NCI-H1092 (cell line): ENCODE measurements at places on chromosomes 1 and 21.

DNA sequence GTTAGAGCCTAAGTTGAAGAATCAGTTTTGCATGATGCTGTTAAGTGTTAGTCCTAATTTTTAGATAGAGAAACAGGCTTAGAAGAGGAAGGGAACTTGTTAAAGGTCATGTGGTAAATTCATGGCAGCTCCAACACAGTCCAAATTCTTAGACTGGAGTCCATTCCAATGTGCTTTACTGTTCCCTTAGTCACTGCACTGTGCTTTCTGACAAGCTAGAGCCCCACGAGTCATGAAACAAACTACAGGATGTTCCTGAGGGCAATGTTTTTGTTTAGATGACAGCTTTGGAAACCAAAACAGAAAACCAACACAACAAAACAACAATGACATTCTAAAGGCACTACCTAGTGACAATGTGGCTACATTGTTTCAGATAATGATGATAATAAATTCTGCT, 23.1 kb upstream of the RGS4 start:
- no peak for DNase-seq

DNA sequence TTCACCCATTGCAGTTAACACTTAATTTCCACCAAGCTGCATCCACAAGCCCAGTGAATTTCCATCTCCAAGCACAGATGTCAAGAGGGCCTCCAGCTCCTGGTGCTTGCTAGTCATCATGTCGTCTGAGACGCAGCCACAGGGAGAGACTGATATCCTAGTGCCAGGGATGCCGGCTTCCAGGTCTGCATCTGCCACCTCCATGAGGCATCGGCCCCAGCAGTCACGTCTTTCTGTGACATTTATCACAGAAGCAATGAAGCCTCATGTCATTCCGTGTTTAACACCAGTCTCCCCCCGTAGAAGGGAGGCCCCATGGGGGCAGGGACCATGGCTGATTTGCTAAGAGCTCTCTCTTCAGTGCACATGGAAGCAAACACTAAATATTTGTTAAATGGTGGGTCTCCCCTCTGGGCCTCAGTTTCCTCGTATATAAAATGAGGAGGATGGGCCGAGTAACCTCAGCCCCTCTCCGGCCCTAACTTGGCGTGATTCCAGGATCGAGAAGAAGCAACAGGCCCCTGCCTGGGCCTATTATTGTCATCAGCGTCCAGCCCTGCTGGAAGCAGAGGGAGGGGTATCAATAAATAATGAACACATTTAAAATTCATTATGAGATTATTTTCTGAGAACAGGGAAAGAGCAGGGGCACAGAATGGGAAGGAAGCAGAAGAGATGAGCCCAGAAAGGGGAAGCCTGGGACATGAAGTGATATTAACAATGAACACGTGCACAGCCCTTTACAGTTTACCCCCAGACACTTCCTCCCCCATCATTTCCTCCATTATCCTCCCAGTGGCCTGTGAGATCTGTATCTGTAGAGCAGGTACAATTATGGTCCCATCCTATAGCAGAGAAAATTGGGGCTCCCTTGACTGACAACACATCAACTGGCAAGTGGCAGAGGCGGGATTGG, 837 bp upstream of the C1QB start:
- no peak for DNase-seq

GRCh38 chr1:169144941-169145626, 38.6 kb downstream of the ATP1B1 start:
- DNase-seq = no peak

DNA sequence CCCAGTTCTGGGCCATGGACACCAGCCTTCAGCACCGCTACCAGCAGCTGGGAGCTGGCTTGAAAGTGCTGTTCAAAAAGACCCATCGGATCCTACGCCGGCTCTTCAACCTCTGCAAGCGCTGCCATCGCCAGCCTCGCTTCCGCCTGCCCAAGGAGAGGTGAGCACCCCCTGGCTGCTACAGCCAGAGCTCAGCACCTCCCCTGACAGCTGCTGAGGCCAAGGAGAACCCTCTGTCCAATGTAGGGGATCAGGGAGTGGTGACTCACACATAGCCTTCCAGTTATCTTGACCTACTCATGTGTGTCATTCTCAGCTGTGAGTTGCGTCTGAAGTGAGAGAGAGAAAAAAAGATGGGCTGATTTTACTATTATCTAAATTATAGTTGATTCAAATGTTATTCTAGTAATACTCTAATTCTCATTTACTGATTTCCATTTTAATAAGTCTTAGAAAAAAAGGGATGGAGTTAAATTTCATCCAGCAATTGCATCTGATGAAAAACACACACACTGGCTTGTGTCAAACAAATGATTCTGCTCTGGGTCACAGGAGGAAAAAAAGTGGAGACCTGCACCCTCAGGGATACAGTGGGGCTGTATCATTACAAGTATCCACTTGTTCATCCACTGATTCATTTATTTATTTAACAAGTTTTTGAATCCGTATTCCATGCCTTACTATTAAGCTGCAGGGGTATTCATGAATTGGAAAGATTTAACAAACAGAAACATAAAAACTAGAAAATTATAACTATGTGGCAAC, 108.0 kb downstream of the BRINP2 start:
- DNase-seq = no peak

- DNase-seq = no peak
These were observed 90.6 kb downstream of the TLR5 start for GRCh38 chr1:223052462-223052861.

GRCh38 chr1:116808200-116808847, 54.1 kb downstream of the CD2 start:
- DNase-seq = no peak

GRCh38 chr1:61123326-61123725, 41.0 kb downstream of the NFIA start:
- no peak for DNase-seq

DNA sequence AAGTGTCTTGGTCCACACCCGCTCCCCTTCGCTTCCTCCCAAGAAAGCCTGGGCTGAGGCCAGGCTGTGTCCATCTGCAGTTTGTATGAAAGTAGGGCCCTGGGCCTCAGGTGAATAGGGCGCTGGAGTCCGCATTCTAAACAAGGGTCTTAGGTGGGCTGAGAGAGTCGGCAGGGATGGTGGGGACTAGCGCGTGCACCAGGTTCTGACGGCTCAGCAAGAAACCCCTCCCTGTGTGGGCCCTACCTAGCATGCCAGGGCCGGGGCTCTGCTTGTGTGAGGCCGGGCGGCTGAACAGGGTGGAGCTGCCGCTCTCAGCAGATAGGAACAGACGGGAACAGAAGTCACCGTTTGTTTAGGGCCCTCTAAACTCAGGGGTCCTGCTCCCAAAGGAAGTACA, 1.7 kb downstream of the ACTRT2 start:
- no peak for DNase-seq

GRCh38 chr1:37108596-37109188, 74.4 kb upstream of the GRIK3 start:
- no peak for DNase-seq

GRCh38 chr1:207962716-207963426, 51.9 kb upstream of the CD34 start:
- DNase-seq = no peak

GRCh38 chr21:38352536-38353219, 95.9 kb downstream of the KCNJ15 start:
- peak; percentile 61 for DNase-seq

DNA sequence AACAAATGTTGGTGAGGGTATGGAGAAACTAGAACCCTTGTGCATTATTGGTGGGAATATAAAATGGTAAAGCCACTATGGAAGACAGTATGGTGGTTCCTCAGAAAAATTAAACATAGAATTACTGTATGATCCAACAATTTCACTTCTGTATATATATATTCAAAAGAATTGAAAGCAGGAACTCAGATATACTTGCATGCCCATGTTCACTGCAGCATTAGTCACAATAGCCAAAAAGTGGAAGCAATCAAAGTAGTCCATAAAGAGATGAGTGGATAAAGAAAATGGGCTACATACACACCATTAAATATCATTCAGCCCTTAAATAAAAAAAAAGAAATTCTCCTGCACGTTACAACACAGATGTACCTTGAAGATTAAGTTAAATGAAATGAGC, 34.1 kb downstream of the ABL2 start:
- no peak for DNase-seq

GRCh38 chr1:27053977-27054753, 41.5 kb upstream of the TENT5B start:
- no peak for DNase-seq

DNA sequence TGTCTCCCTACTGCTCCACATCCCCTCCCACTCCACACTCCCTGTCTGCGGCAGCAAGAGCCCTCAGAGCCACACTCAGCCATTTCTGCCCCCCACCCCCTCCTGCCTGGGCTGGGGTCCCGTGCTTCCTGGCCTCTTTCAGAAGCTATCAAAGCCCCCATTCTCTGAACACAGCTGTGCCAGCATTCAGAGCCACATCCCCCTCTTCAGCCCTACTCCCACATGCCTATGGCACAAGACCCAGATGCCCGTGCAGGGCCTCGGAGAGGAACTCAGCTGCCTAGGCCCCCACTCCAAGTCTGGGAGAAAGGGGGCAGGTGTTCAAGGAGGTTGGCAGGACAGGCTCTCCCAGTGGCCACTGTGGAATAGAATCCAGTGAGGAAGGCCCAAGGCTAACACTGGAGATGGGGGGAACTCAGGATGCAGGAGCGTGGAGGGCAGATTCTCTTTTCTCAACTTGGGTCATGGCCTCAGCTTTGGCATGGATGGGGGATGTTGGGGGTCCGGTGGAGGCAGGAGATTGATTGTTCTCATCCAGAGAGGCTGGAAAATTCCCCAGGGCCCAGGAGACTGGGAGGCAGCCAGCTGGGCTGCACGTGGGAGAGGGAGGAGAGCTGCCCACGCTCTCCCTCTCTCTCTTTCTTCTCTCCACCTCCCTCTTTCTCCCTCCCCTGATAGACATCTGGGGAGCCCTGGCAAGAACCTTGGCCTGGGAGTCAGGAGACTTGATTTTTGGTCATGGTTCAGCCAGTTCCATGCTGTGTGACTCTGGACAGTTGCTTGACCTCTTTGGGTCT, 3.5 kb upstream of the BCAN start:
- no peak for DNase-seq

DNA sequence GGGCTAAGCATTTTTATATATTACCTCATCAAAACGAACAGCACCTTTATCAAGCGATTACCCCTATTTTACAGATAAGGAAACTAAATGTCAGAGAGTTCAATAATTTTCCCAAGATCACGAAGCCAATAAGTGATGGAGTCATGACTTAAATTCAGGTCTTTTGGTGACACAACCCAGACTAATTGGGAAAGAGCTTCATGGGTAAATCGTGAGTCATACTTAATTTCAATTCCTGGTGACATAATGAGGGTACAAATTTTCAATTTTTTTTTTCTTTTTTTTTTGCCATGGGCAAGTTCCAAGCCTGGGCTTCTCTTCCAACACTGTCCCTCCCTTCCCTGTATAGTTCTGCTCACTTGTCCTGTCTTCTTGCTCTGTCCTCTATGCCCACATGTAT, 30.1 kb upstream of the IL10 start:
- DNase-seq = no peak

GRCh38 chr1:159913451-159914192, 11.7 kb downstream of the TAGLN2 start:
- no peak for DNase-seq

DNA sequence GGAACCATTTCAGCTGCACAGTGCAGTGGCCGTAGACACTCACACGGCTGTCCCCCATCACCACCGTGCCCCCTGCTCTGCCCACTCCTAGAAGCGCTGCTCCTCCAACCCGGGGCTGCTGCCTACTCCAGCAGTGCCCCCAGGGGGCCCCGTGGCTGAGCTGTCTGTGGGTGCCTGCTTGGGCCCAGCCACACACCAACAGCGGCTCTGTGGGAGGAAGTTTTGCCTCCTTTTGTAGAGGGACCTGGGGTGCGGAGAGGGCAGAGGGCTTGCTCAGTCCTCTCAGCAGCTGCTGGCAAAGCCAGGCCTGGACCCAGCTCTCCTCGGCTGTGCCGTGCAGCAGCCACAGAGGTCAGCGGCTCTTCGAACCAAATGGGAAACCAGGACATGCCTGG, 11.4 kb upstream of the LRRC3 start:
- no peak for DNase-seq

DNA sequence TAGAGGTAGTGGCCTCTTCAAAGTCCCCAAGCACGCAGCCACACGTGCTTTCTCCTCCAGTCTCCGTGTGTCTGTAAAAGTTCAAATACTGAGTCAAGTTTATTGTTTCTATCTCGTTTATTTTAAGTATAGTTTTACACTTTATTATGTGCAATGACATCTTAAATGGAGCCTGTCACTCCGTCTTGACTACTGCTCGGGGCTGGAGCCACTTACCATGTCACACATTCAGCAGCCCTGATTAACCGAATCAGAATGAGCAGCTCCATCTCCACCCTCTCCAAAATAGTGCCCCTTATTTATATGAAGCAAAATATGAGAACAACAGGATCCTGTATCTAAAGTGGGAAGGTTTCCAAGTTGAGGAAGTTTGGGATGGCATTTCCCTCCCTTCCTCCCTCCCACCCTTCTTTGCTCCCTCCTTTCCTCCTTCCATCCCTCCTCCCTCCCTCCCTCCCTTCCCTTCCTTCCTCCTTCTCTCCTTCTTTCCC, 201.0 kb downstream of the PBX1 start:
- DNase-seq = no peak

DNA sequence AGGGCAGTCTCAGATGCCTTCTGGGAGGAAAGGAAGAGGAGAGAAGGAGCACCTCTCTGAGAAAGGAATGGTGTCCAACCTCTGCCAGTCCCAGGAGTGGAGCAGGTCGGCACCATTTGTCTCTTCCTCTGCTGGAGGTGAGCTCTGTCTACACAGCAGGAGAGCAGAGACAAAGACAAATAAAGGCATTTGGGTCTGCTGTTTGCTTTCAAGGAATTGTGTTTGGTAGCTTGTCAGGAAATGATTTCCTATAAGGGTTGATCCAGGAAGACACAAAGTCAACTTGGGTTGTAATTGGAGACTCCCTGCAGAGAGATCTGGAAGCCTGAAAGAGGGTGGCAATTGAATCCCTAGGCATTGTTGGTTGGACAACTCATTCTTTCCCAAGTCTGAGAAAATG, 34.5 kb upstream of the PLXNA2 start:
- DNase-seq = no peak

DNA sequence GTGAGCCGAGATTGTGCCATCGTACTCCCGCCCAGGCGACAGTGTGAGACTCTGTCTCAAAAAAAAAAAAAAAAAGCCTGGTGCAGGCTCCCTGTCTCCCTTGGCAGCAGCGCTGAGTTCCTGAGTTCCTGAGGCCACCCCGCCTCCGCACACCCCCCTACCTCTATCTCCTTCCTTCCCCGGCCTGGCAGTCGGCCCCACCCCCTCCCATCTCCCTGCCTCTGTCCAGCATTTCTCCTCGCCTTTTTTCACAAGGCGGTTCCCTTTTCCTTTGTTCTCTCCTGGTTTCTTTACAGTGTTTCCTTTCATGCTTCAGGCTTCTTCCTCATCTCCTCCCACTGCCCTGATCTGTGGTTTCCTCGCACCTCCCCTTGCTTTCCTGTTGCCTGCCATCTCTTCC, 2.7 kb downstream of the RORC start:
- DNase-seq = no peak

DNA sequence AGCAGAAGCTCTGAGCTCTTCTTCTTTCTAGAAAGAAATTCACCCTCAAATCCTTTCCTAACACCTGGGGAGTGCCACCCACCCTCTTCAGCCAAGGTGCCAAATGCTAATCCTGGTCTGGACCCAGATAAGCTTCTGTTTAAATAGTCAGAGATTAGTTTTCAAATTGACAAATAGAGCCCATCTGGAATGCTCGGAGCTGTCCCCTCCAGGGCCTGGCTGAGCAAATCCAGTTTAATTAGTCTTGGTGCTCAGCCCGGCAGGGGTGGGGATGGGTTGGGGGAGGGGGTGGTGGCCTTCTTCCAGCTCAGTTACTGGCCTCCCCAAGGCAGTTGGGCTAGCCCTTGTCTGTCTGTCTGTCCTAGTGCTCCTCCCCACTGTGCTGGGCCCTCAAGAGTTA, 269.5 kb downstream of the GRIK3 start:
- peak; percentile 72 for DNase-seq
